Naive thymus-derived CD4-positive, alpha-beta T cell (primary cell): ENCODE measurements at places on chromosomes 3 and 15. TPM values are rescaled to one million over a fixed set of nuclear protein-coding genes. Genes with fewer than 3 reads are reported as not detected.

DNA sequence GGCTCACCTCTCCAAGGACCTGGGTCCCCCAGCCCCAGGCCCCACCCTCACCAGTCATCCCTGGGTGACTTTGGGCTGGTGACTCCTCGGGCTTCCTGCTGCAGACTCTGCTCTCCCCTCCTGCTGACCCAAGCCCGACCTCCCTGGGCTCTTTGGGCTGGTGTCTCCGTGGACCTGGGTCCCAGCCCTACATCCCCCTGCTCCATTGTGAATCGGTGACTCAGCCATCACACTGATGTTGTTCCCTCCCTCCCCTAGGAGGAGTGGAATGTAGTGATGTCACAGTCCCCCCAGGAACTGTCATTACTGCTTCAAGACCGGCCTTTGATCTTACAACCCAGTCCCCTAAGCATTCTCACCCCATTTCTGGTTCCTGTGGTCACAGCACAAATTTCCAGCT lies 83.7 kb downstream of the ADAMTS7 start:
- no peak for DNase-seq

- no peak for DNase-seq
These were observed 41.4 kb upstream of the FLNB start for GRCh38 chr3:57966829-57967228.

GRCh38 chr3:23811919-23812318 lies 6.2 kb downstream of the UBE2E1 start:
- no peak for DNase-seq

DNA sequence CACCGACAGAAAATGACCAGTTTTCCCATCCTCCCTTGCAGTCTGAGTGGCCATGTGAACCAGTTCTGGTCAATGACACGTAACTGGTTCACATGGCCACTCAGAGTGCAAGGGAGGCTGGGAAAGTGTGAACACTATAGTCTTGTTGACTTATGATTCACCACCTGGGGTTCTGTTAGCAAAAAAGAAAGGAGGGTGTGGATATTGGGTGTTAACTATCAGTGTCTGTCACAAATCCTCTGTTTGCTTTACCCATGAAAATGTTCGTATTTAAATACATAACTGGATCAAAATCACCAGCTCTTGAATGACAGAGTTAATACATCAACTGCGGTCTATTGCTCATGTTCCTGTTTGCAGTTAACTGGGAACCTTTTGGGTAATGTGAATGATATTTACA lies 92.3 kb downstream of the ADAMTSL3 start:
- DNase-seq, result no peak

- DNase-seq, result no peak
These were observed 9.6 kb downstream of the TGM4 start for GRCh38 chr3:44883999-44884431.

GRCh38 chr3:195715134-195715533 lies 5.6 kb upstream of the MUC20 start:
- no peak for DNase-seq

GP5 gene
- total RNA-seq, result 1.0 and 1.4 TPM in 2 replicates

GRCh38 chr3:68676136-68676535 lies 256.2 kb downstream of the TAFA4 start:
- DNase-seq, result no peak

- no peak for DNase-seq
These were observed 27.1 kb downstream of the GATM start for GRCh38 chr15:45351227-45351626.

PHC3 gene
- 215 TPM for total RNA-seq

TRAIP gene
- 4.1 TPM for total RNA-seq

- DNase-seq, result no peak
These were observed 154.7 kb upstream of the GOLIM4 start for GRCh38 chr3:168250415-168250861.

SLCO2A1 gene
- total RNA-seq, result not detected in 2 replicates

ILDR1 gene
- total RNA-seq, result not detected

DNA sequence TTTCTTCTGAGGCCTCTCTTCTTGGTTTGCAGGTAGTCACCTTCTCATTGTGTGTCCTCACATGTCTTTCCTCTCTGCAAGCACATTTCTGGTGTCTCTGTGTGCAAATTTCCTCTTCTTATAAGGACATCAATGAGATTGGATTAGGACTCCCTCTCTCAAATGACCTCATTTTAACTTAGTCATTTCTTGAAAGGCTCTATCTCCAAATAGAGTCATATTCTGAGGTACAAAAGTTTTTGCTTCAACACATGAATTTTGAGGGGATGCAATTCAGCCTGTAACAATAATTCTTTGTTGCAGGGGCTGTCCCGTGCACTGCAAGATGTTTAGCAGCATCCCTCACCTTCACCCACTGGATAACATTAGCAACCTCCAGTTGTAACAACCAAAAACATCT lies 115.0 kb upstream of the DCBLD2 start:
- no peak for DNase-seq

DUOX2 gene
- total RNA-seq, result not detected in 2 replicates
